ENCODE measurements at places on chromosomes 16 and 17. TPM values are rescaled to one million over a fixed set of nuclear protein-coding genes. Genes with fewer than 3 reads are reported as not detected.

Gene FOXL1
- 0.47 TPM for total RNA-seq

Gene BAIAP3
- total RNA-seq: 5.8 TPM

Gene SGF29
- 10.8 TPM for total RNA-seq

Gene LDHD
- 0.31 TPM for total RNA-seq

Gene COX11
- 60.5 TPM for total RNA-seq

Gene RMI2
- total RNA-seq: 4.1 TPM

Gene EPX
- total RNA-seq: not detected

Gene ADAMTS18
- total RNA-seq: 0.31 TPM

Gene SRL
- total RNA-seq: 0.16 TPM

Gene NACA2
- total RNA-seq: not detected

Gene TAT
- total RNA-seq: 0.31 TPM

Gene AGRP
- total RNA-seq: not detected

Gene CES5A
- total RNA-seq: 0.16 TPM

Gene GPRC5B
- total RNA-seq: 39.3 TPM

Gene ARHGAP27
- total RNA-seq: 2.0 TPM

Gene MFAP4
- total RNA-seq: 0.47 TPM

Gene TMEM106A
- 0.62 TPM for total RNA-seq

Gene ABCC11
- total RNA-seq: 0.16 TPM

Gene PRSS36
- not detected for total RNA-seq

Gene PPY
- not detected for total RNA-seq

Gene CISD3
- total RNA-seq: 2.3 TPM

Gene FBXW10
- 0.47 TPM for total RNA-seq

Gene SEPTIN1
- total RNA-seq: under 0.01 TPM

Gene CDH11
- 258 TPM for total RNA-seq

Gene ENPP7
- total RNA-seq: not detected

Gene HAS3
- total RNA-seq: 6.6 TPM

Measured in occipital lobe (tissue), 3 donors.